ENCODE measurements at places on chromosomes 6 and 20. TPM values are rescaled to one million over a fixed set of nuclear protein-coding genes. Genes with fewer than 3 reads are reported as not detected.

CEP250 gene
- total RNA-seq: 30.6 TPM

OR2H1 gene
- not detected for total RNA-seq

HLA-DOB gene
- total RNA-seq: 3.5 TPM

FOXA2 gene
- not detected for total RNA-seq

KCNK5 gene
- 20.0 TPM for total RNA-seq

TAPBP gene
- 89.2 TPM for total RNA-seq

GRM1 gene
- not detected for total RNA-seq

ESR1 gene
- 5.0 TPM for total RNA-seq

GRCh38 chr6:130259557-130259956 is 36.8 kb upstream of the SAMD3 start:
- DNase-seq: no peak

- no peak for DNase-seq
Measured at GRCh38 chr20:62123450-62124118, 1.3 kb downstream of the LSM14B start.

- no peak for DNase-seq
Measured at GRCh38 chr6:144657691-144658090, 372.6 kb downstream of the UTRN start.

DNA sequence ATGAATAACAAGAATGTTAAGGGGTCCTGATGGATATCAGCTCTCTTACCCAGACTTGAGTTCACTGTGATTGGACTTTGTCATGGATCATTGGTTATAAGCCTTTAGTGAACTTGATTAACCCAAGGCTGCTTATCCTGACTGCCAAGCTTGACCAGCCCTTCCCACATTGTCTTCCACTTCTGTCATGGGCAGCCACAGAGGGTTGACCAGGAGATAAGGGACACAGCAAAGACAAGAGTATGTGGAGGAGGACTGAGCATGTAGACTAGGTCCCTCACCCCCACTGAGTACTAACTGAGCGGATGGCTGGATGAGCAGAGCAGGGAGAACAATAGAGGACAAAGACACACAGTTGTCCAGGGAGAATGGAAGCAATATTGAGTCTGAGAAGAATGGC is 52.5 kb downstream of the FAXC start:
- no peak for DNase-seq

DNA sequence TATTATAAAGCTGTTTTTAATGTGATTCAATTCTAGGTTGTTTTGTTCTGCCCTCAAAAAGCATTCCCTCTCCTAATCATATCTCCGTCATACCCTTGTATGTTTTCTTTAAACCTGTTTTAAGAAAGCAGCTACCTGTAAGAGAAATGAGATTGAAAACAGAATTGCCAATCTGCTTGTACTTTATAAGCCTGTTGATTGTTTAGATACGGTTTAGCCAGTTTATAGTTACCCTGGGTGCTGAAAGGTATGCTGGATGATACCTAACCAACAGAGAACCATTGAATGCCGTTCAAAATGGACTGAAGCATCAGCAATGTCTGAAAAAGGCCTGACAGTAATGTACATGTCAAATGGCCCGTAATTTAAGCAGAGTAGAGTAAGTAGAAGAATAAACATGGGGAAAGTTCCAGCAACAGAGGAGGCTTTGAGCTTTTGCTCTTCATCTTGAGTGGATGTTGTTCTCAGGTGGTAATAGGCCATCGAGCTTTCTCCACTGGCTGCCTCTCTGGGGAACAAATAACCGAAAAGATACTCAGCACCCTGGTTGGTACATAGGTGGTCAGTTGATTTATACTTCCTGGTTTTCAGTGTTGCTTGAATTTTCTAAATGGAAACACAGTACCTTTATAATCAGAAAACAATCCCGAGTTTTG is 27.5 kb downstream of the PTPN1 start:
- no peak for DNase-seq

- peak; percentile 46 for DNase-seq
Measured at GRCh38 chr6:131914967-131915751, 36.0 kb downstream of the CCN2 start.

GRCh38 chr6:106182455-106182854 is 96.3 kb downstream of the PRDM1 start:
- no peak for DNase-seq

DNA sequence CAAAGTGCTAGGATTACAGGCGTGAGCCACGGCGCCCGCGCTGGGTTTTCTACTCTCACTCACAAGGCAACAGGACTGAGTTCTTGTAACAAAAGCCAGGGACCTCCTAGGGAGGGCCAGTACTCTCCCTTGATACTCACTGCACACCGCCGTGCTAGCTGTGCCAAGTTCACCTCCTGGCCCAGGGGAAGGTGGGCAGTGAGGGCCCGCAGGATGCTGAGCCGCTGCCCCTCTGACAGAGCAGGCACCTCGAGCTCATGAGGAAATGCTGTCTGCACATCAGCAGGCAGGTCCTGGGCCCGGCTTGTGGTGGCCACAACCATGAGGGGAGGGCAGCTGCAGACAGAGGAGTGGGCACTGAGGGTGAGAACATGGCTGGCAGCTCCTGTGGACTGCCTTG is 6.7 kb downstream of the GNMT start:
- no peak for DNase-seq

DNA sequence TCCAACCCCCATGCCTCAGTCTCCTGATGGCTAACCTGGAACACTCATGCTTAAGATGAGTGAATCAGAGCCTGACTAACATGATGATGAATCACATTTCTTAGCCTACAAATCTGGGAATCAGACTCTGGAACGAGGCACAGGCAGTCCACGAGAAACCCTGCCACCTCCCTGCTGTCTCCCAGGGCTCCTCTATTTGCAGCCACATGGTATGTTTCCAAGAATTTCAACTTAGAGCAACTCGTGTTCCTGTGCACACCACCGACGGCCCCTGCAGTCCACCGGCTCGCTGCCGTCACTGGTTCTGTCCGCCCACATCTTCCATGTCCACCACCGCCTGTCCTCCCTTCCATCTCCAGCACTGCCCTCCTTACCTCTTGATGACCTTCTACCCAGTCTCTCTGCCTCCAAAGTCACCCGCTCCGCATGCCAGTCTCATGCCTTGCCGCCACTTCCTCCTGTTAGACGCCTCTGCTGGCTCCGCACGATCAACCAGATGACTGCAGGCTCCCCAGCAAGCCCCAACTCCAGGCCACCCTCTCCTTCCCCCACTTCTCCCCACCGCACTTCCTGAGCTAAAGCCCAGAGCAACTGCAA is 87.6 kb downstream of the AGPAT4 start:
- peak; percentile 37 for DNase-seq

DNA sequence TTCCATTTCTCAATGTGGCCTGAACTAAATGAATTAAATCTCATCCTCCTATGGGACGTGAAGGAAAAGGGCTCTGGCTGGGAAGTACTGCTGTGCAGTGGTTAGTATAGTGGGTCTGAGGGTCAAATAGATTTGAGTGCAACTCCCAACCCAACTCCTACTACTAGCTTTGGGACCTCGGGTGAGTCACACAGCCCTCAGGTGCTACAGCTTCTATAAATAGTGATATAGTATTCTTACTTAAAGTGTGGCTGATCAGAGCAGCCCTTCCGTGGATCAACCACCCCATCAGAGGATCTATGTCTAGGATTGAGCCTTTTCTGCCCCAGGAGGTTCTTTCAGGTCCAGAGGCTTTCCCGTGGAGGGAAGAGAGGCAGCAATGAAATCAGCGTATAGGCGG is 904 bp upstream of the UST start:
- no peak for DNase-seq

DNA sequence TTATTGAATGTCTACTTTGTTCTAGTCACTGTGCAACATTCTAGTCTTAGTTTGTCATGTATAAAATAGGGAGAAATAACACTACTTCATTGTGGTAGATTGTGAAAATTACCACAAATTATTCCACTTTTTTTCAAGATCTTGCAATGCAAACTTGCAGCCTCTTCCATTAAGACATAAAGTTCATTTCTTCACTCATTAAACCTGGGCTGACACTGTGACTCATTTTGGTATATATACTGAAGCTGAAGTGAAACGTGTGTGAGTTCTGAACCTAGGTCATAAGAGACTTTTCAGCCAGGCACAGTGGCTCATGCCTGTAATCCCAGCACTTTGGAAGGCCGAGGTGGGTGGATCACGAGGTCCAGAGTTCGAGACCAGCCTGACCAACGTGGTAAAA is 329.0 kb downstream of the BCKDHB start:
- no peak for DNase-seq

DNA sequence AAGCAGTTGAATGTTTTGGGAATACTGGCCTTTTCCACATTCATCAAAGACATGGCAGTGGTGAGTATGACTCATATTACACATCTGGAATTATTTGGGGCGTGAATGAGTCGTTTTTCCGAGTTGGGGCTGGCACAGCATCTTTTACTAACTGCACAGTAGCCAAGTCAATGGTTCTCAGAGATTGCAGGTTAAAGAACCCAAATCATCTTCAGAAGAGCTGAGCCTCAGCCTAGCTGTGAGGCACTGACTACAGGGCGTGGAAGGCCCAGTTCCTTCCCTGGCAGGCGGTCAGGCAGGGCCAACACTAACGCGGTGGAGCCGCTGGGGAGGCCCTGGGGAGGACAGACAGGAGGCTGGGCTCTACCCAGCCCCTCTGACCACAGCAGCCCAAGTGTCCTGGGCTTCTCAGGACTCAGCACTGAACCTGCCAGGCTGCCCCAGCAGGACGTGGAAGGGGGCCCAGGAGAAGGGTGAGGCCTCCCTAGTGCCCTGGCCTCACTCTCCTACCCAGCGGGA is 20.1 kb upstream of the HELZ2 start:
- peak; percentile 23 for DNase-seq

DNA sequence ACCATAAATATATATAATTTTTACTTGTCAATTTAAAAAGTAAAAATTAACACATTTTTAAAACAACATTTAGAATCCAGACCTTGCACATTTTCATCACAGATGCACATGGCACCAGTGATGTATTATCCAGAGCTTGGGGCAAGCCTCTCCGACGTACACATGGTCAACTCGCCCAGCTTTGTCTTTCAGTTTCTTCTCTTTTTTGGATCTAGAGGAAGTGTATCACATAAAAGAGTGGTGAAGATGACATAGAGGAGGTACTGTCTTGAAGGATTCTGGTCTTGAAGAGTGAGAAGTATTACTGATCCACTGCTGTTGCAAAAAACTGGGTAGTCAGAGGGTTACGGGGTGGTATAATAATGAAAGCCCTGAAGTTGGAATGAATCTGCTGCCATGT is 46.9 kb upstream of the TAB2 start:
- DNase-seq: no peak

DNA sequence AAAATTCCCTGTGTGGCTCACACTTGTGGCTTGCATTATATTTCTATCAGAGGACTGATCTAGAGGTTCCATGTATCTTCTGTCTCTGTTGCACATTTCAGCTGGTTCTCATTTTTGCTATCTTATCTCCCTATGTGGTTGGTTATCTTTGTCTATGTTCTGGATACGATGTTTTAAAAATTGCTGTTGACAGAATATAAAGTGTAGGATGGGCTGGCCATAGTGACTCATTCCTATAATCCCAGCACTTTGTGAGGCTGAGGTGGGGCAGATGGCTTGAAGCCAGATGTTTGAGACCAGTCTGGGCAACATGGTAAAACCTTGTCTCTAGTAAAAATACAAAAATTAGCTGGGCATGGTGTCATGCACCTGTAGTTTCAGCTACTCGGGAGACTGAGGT is 9.9 kb upstream of the ULBP3 start:
- DNase-seq: no peak

GRCh38 chr6:121838842-121839241 is 403.4 kb downstream of the GJA1 start:
- DNase-seq: no peak

DNA sequence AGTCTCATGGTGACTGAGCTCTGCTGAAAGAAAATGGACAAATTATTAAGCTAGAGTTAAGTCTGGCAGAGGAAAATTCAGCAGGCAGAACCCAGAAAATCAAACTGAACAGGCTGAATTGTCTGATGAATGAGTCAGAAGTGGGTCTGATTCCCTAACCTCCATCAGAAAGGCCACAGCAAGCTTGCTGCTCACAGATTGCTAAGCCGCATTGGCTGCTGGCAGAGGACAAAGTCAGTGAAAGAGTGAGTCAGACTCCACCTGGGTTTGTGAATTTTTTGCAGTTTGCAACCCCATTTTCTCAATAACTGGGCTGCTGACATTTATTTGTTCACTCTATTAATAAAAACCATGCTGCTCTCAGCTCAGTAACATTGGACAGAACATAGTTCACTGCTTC is 191.3 kb downstream of the EPM2A start:
- DNase-seq: no peak

GRCh38 chr6:6438286-6438685 is 117.8 kb upstream of the F13A1 start:
- no peak for DNase-seq

DNA sequence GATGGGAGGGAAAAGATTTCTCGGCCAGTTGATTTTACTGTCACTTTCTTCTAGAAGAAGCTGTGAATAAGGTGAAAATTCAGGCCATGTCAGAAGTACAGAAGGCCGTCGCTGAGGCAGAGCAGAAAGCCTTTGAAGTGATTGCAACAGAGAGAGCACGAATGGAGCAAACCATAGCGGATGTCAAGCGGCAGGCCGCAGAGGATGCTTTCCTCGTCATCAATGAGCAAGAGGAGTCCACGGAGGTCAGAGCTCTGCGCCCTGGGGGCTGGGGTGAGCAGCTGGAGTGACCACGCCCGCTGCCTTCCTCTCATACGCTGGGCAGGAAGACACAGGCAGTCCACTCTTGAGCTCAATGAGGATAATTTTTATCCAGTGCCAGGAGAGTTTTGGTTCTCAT is 21.8 kb upstream of the C20orf144 start:
- no peak for DNase-seq
